ENCODE measurements at places on chromosomes 5 and 9. TPM values are rescaled to one million over a fixed set of nuclear protein-coding genes. Genes with fewer than 3 reads are reported as not detected.

DNA sequence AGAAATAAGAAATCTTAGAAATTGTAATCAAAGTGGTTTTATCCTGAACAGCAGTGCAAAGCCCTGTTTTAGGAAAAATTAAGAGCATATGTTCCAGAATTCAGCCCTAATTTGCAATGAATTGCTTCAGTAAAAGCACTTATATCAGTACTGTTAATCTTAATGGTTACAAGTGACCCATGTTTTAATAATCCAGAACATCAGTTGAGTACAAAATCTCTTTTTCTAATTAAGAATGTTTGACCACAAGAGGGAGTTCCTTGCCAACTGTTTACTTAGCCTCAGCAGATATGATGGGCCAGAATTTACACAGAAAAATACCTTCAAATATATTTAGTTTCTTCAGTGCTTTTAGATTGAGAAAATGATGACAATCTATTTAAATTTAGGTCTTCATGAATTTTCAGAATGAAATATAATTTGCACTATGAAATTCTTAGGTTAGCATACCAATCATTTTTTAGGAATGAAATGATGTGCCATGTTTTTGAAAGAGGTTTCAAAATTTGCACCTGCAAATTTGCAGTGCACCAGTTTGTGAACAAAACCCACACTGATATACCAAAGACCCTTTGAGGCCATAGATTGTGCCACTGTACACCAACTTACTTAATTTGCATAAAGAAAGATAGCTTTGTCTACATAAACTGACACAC is 926.3 kb upstream of the ARRDC3 start:
- DNase-seq, result no peak
- H3K4me1 ChIP-seq, result no peaks in the 10 kb centered on the region
- H3K4me3 ChIP-seq, result no peak overlapping the region
- no peaks in the 10 kb centered on the region for H3K27me3 ChIP-seq
- no peaks in the 10 kb centered on the region for H3K36me3 ChIP-seq

IL9 gene
- total RNA-seq, result not detected

GABRB2 gene
- total RNA-seq, result not detected

DNA sequence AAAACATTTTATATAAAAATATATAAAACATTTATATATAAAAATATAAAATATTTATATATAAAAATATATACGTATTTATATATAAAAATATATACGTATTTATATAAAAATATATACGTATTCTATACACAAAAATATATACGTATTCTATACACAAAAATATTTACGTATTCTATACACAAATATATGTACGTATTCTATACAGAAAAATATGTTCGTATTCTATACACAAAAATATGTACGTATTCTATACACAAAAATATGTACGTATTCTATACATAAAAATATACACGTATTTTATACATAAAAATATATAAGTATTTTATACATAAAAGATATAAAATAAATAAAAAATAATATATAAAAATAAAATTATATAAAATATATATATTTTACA is 323.6 kb downstream of the HCN1 start:
- no peak for DNase-seq
- no peaks in the 10 kb centered on the region for H3K36me3 ChIP-seq
- H3K27me3 ChIP-seq, result no peaks in the 10 kb centered on the region
- no peak overlapping the region for H3K27ac ChIP-seq

DNA sequence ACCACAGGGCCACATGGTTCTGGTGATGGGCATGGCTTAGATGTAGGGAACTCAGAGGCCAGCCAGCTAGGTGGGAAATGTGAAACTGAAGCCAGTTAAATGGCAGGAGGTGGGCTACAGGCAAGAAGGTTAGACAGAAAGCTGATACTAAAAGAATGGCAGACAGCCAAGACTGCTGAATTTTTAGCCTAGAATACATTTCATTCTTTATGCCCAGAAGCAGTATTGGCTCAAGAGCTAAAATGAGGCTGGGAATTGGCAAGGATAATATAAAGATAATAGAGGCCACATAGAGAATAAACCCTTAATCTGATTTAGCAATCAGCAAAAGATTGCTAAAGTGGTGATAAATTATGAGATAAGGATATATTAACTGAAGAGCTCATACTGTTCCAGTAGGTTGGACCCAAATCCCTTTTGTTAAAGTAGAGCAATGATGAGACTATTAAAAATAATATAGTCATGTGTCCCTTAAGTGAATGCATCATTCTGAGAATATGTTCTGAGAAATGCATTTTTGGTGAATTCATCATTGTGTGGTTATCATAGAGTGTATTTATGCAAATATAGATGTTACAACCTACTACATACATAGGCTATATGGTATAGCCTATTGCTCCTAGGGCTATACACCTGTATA is 234.3 kb downstream of the CHSY3 start:
- H3K27ac ChIP-seq, result no peak overlapping the region
- H3K27me3 ChIP-seq, result no peaks in the 10 kb centered on the region
- DNase-seq, result no peak
- H3K4me3 ChIP-seq, result no peak overlapping the region
- H3K4me1 ChIP-seq, result no peaks in the 10 kb centered on the region

DNA sequence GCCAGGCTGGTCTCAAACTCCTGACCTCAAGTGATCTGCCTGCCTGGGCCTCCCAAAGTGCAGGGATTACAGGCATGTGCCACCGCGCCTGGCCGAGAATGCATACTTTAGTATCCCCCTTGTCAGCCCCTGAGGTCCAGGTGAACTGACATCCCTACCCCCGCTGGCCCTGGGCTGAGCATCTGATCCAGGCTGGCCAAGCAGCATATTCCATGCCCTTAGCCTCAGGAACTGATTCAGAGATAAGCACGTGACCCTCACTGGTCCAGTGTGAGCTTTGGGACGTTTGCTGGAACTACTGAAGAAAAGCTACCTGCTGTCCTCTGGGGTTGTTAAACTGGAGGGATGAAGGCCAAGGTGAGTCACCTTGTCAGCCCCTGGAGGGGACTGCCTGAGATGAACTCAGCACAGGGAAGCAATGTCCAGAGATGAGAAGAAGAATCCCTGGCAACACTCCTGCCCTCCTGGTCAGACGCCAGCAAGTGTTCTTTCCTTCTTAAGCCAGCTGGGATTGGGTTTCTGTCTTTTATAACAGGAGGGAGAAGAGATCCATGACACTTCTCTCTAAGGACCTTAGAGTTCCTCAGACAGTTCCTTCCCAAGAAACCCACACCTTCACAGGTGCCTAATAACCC is 59.1 kb upstream of the FBXW11 start:
- H3K27me3 ChIP-seq, result no peaks in the 10 kb centered on the region
- H3K4me1 ChIP-seq, result peaks cover 42% of the 10 kb centered on the region
- H3K27ac ChIP-seq, result peak overlapping the region; percentile 78
- peaks cover 73% of the 10 kb centered on the region for H3K36me3 ChIP-seq
- DNase-seq, result no peak

PCDHGC3 gene
- not detected for total RNA-seq

CCL19 gene
- total RNA-seq, result not detected

- H3K27ac ChIP-seq, result no peak overlapping the region
- peaks cover 5% of the 10 kb centered on the region for H3K4me1 ChIP-seq
- peaks cover 30% of the 10 kb centered on the region for H3K36me3 ChIP-seq
- DNase-seq, result no peak
These were observed 28.8 kb downstream of the NSD1 start for GRCh38 chr5:177162379-177162778.

GDA gene
- not detected for total RNA-seq

- H3K4me3 ChIP-seq, result no peak overlapping the region
- H3K27me3 ChIP-seq, result peaks cover 4% of the 10 kb centered on the region
- no peak overlapping the region for H3K27ac ChIP-seq
- no peak for DNase-seq
- no peaks in the 10 kb centered on the region for H3K4me1 ChIP-seq
- no peaks in the 10 kb centered on the region for H3K36me3 ChIP-seq
These were observed 87.2 kb downstream of the ATPSCKMT start for GRCh38 chr5:10162468-10162867.
